NCI-H1092 treated with DMSO at 0.1 percent for 48 hours (cell line): ENCODE measurements at places on chromosomes 4 and X.

DNA sequence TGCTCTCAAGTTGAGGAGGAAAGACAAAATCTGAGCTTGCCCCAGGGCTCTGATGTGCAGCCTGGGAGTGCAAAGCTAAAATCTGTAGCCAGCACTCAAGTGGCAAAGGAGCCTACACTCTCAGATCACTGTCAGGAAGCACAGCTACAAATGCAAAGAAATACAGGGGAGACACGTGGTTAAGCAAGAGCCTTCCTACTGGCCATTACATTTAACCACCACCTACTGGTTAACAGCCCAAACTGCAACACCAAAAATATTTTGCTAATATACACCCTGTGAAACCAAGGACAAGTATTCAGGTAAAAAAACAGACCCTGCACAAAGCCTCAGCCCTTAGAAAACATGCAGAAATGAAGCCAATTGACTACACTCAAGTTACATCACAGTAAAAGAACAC lies 170.4 kb upstream of the FGF16 start:
- no peak for DNase-seq

GRCh38 chr4:3652586-3652985 lies 113.6 kb upstream of the ADRA2C start:
- no peak for DNase-seq

GRCh38 chr4:90648791-90649190 lies 521.6 kb downstream of the CCSER1 start:
- no peak for DNase-seq

DNA sequence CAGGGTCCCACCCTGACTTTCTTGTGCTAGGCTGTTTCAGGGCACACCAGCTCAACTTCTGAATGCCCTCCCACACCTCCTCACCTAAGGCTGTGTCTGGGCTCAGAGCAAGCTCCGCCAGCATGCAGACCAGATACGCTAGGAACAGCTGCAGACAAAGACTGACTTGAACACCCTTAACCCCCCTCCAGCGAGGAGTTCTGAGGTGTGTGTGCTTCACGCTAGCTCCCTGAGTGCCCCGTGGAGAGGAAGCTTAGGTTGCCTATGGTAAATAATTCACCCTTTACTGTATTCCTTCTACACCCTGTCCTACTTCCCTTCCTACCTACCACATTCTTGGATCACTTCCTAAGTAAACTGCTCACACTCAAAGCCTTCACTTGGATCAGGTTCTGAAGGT lies 115.0 kb downstream of the VCX3B start:
- no peak for DNase-seq

GRCh38 chrX:108097380-108097779 lies 5.8 kb downstream of the ATG4A start:
- DNase-seq, result no peak

DNA sequence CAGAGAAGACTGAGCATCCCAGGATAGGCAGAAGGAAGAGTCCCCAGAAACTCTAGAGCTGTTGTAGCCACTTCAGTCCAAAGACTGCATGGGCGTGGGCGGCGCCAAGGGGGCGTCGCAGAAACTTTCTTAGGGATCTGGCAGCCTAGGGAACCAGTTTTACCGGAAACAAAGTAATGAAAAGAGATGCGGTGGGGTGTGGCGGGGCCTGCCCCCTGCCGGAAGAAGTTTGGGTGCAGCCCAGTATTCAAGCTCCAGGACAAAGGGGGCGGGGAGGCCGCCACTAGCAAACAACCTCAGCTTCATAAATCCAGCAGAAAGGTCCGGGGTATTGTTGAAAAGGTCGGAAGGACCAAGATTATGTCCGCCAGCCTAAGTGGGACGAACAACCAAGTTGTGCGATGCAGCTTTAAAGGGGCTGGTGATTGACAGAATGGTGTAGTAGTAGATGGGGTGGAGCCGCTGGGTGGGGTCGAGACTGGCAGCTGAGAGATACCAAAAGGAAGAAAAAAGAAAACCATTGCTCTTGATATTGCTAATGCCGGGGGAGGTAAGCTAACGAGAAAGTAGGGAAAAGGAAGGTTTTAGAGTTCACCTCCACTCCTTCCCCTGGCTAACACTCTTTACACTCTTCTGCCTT lies 190.5 kb downstream of the RRAGB start:
- no peak for DNase-seq

DNA sequence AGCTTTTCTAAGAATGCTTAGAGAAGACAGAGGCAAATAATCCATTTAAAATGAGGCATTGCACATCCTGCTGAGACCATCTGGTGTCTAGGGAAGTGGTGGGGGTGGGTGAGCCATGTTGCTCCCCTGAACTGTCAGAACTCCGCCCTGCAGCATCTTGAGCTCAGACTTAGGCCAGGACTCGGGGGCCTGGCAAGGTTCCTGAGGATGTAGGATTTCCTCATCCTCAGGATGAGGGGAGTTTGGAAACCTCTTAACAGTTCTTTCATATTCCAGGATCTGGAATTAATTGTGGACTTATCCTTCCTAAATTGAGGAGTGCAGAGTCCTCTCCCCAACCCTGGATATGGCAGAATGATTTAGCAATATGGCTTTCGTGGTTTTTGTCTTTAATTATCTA lies 6.6 kb downstream of the TLL1 start:
- DNase-seq, result no peak

- DNase-seq, result peak; percentile 24
These were observed 75.3 kb upstream of the PLAC1 start for GRCh38 chrX:134733591-134733990.

DNA sequence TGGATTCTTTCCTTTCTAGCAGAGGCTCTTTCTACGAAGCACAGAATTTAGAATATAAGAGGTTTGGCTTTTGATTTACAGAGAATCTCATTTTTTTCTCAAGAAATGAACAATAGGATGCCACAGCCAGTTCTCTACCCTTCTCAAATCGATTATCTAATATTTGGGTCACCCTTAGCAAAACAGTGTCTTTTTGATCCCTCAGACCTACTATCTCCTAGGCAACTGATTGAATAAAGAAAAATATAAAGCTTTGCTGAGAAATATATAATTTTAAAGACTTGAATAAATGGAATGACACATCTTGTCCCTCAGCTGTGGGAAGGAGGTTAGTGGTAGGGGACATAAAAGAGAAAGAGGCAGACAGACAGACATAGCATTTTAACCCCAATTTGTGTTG lies 153.3 kb downstream of the SH3KBP1 start:
- no peak for DNase-seq

DNA sequence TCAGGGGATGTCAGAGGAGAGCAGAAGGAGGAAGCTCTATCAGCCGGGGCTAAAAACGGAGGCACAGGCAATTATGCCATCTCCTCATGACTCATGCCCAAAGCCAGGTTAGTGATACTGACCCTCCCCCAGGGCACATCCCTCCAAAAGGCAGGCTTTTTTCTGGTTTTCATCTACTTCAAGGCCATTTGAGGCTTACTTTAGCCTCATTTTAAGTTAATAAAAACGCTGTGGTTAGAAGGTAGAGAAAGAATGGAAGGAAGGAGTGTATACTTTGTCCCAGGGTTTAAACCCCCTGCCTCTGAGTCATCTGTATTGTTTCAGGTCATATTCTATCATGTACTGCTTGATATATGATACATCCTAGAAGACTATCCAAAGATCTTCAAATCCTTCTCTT lies 89.7 kb upstream of the NDP start:
- no peak for DNase-seq

DNA sequence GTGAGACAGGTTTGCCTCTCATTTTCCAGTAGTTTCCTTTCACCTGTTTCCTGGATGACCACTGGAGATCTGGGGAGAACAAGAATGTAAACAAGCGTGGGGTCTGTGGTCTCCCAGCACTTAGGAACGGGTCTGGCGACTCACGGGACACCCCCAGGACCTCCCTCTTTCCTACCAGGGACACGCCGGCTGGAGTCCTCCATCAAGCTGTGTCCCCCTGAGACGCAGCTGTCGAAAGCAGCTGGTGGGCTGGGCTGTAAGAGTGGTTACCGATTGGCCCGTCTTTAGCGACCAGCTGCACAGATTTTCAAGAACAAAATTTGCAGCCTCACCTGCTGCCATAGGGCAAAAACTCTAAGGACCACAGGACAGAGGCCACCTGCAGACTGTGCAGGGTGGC lies 11.9 kb downstream of the LRPAP1 start:
- no peak for DNase-seq

DNA sequence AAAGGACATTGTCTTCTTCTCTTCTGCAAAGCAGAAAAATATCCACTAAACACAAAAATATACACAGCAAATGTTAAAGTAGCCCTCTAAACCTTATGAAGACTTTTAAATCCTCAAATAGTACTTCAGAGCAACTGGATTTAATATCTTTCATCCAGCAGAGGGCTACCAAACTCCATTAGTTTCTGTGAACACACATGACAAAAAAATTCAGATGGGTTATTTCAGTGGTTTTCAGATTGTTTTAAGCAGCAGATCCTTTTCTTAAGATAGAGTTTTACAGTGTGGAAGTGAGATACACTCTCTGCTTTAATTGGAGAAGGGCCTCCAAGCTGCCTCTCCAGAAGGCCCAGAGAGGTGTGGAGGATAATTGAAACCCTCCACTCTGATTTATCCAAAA lies 56.7 kb downstream of the ANK2 start:
- DNase-seq, result peak; percentile 13

DNA sequence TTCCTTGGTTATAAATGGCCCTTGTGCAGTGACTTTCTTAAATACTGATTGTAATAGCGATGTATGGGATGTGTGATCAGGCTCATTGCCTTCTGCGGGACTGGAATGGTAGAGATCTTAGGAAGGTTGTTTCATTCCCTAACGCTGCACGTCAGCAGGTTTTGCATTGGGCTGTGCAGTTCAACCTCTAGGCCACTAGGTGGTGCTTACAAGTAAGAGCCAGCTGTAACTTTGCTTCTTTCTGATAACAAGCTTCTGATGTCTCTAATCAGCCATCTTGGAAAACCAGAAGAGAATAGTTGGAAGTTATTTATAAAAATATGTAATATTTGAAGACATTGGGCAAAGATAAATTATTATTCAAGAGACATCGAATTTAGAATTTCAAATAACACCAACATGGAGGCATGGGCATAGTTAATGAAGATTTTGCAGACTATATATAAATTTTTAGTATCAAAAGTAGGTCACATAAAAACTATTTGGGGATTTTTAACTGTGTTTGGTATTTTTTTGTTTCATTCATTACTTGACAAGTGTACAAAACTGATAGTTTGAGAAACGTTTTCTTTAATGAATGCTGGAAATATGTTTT lies 339.7 kb upstream of the PCDH7 start:
- peak; percentile 52 for DNase-seq

- no peak for DNase-seq
These were observed 1443.5 kb upstream of the IGFBP7 start for GRCh38 chr4:58553679-58554078.

- no peak for DNase-seq
These were observed 35.8 kb downstream of the ATXN3L start for GRCh38 chrX:13283950-13284546.

GRCh38 chrX:40931921-40932320 lies 153.3 kb upstream of the USP9X start:
- DNase-seq, result no peak

GRCh38 chrX:154408659-154409221 lies 314 bp downstream of the DNASE1L1 start:
- no peak for DNase-seq

DNA sequence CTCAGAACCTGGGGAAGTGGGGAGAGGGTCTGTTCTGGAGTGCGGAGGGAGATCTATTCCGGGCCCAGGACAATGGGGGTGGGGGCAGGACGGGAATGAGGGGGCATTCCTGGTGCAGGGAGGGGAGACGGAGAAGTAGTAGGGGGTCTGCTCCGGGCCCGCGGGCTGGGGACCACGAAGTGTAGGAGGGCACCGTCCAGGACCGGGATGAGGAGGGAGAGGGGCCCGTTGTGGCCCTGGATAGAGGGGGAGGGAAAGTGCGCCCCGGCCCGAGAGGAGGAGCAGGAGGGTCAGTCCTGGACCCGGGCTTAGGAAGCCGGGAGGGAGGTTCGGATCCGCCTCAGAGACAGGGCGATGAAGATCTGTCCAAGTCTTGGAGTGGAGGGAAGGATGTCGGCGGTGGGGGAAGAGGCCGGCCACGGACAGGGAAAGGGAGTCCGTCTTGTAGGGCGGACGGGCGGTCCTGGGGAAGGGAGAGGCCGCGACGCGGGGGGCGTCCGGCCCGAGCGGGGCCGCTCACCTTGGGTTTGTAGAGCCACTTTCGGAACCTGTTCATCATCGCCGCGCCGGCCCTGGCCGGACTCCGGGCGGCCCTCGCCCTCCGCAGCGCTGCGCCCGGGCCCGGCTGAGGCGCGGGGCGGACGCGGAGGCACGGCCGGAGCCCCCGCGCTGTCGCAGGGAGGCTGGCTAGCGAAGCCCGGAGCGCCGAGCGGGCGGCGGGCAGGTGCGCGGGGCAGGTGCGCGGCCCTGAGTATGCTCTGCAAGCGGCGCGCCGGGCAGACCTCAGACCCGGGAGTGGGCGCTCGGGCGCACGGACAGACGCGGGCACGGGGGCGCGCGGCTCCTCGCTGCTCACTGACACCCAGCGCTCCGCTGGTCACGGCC lies at the start of gene ZFYVE28:
ZFYVE28 (minus strand) TSS at position 881 of the 885 bp plus-strand sequence; CDS start at position 559, 322 bp downstream.
- DNase-seq, result no peak

- no peak for DNase-seq
These were observed 1.7 kb downstream of the SLC9B2 start for GRCh38 chr4:103074744-103075434.

GRCh38 chr4:121076416-121076815 lies 4.1 kb upstream of the NDNF start:
- DNase-seq, result no peak

GRCh38 chrX:71067712-71068043 lies 456 bp downstream of the SNX12 start:
- DNase-seq, result no peak

DNA sequence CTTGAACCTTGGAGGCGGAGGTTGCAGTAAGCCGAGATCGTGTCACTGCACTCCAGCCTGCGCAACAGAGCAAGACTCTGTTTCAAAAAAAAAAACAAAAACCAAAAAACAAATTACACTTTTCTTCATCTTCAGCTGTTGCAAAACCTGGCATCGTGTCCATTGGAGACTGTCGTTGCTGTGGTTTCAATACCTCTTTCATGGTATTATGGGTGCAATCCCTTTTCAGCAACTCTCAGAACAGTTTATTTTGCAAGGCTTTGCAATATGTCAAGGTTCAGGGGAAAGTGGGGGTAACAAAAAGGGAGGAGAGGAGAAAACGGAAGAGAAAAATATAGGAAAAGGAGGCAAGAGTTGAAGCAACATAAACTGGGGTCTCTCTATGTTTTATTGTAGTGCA lies 40.8 kb downstream of the ARSD start:
- no peak for DNase-seq

DNA sequence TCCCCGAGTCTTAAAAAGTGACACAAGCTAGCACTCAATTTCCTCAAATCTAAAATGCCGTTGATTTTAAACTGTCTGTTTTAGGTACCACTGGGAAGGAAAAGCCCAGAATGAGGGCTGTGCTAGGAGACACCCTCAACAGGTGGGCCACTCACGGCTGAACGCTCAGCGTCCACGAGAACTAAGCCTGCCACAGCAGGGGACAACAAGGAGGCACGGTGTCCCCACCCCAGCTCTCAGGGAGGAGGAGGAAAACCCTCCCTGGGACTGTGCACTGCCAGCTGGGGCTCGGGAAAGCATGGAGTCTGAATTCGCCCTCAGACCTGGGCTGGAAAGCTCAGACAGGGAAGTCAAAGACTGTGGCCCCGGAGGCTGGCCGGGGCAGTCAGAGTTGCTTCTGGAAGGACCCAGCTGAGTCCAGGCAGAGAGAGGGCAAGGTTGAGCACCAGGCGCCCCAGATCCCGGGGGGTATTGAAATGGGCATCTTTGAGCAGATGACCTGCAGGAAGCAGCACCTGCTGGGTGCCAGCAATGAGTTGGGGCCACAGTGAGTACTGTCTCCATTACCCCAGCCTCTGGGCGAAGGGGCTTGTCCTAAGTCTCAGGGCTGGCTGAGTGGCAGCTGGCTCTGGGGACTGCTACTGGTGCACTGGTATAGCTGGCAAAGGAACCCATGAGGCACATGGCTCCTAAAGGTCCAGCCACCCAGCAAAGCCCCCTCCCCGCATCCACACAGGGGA lies 769 bp upstream of the CPZ start:
- no peak for DNase-seq
